ENCODE measurements at places on chromosomes 1 and 21.
A peak's percentile ranks its signal among the peaks of the same experiment; 100 is the strongest.

DNA sequence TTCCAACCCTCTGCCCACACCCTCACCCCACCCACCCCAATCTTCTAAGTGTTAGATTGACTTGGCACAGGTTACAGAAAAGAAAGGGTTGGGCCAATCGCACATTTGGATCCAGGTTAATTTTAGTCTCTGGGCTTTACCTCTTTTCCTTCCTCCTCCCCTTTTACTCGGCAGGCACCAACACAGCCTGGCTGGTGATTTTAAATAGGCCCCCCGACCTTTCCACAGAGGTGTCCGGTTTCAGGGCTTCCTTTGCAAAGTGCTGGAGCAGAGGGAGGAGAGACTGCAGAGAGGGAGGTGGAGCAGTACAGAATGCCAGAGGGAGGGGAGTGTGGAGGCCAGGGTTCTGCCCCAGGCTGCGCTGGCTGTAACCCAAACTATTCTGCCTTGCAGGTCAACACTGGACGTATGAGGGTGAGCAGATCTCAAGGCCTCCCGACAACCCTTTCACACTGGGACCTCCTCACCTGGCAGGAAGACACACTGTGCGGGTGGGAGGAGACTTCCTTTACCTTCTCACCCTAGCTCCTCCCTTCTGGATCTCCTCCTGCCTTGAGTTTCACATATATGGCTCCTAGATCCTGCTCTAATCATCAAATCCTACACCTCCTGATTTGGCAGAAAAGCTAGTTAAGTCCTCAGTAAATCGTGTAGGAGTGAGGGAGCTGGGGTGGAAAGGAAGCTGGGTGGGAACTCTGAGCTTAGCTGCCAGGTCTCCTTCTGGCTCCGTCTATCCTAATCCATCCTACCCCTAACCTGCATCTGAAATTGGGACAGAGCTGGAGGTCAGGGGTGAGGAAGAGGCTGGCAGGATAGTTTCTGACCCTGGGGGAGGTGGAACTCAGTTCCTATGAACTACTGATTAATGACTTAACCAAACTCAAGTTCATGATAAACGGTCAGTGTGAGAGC is 2.4 kb downstream of the CA14 start:
- DNase-seq = no peak

GRCh38 chr1:234238060-234238459 is 135.2 kb upstream of the COA6 start:
- DNase-seq = no peak

DNA sequence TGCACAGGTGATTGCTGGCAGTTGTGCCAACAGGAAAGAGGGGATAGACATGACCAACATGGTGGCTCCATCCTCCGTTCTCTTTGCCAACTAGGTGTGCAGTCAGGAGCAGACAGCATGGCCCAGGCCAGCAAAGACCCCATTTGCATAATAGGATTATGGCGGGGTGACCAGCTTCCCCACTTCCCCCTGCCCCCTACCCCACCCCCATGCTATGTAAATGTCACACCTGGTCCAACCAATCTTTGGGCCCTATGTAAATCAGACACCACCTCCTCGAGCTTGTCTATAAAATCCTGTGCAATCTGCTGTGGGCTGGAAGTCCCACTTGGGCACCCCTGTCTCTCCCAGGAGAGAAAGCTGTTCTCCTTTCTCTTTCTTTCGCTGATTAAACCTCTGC is 146.0 kb downstream of the SLC30A10 start:
- no peak for DNase-seq

DNA sequence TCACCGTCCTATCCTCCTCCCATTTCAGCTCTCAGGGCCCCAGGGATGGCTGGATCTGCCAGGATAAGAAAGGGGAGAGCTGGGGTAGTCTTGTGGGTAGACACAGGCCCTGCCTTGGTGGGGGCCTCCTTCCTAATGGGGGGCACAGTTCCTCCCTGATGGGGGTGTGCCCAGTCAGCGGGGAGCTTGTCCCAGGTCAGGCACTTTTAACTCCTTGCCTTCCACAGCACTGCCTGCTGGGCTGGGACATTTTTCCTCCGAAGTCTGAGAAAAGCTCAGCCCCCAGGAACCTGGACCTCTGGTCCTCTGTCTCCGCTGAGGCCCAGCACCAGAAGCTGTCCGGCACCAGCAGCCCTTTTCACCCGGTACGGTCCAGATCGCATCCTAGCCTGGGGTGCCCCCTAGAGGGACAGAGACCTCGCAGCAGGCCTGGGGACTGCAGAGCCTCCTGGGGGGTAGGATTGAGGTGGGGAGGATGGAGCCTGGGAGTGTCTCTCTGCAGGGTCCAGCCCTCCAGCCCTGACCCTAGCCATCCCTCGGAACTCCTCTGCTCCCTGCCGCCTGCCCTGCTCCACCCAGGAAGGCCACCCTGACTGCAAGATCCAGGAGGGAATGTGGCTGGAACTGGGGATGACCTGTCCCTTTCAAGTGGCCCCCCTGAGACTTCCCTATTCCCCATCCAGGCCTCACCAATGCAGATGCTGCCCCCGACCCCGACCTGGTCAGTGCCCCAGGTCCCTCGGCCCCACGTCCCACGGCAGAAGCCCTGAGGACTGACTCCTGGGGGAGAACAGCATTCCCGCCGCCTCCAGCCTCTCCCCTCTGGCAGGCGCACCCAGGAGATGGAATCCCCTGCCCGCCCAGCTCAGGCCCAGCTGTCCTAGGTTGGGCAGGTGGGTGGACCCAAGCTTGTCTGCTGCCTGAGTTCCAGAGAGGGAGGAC is 12.0 kb downstream of the MIIP start:
- no peak for DNase-seq

DNA sequence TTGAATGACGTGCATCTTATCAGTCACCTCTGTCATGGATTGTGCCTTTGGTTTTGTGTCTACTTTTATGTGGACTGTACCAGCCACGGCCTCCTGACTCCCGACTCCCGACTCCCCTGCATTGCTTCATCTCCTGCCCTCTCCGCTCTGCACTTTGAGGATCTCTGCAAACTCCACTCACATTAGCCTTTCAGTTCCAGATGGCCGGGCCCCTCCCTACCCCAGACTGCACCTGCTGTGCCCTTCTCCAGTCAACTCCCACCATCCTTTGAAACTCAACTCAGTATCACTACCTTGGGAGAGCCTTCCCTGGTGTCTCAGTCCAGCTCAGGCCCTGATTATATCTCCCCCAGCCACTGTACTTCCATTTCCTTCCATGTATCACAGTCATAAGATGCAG is 71.4 kb downstream of the MDM4 start:
- DNase-seq = no peak

DNA sequence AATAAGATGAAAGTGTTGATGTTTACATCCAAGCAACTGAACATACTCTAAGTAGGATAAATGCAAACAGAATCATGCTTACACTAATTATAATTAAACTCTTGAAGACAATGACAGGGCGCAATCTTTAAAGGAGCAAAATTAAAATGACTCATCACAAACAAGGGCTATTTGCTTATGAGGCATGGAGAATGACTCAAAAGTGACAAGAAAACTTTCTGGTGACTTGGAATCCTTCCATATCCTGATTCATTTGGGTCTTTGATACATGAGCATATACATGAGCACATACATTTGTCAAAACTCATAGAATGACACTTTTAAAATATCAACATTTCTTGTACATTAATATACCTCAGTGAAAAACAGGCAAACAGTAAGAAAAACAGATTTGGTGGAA is 1632.3 kb downstream of the KCNT2 start:
- no peak for DNase-seq

DNA sequence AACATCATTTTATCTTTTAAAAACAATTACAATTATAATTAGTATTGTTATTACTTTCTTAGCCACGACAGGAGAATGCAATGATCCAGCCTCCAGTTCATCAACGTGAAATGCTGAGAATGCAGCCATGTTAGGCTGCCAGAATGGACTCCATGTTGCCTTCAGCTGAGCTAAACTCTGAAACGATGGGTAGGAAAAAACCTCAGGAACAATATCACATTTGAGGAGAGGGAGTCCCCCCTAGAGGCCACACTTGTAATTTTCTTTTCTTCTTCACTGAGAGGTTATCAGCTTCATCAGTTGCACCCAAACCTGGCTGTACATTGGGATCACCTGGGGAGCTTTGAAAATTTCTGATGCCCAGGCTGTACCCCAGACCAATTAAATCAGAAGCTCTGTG is 34.6 kb upstream of the DNAH14 start:
- DNase-seq = no peak

- DNase-seq = peak; percentile 53
Observed at GRCh38 chr1:157156058-157156541, 17.9 kb upstream of the ETV3 start.

GRCh38 chr1:18630511-18631495 is at the start of gene PAX7:
Gene PAX7 (plus strand): TSS chr1:18630846. CDS start chr1:18631604, 758 bp downstream.
- no peak for DNase-seq

- DNase-seq = peak; percentile 18
Observed at GRCh38 chr1:62962901-62963776, 179.2 kb downstream of the ATG4C start.

GRCh38 chr1:72557446-72558049 is 275.2 kb upstream of the NEGR1 start:
- DNase-seq = no peak

DNA sequence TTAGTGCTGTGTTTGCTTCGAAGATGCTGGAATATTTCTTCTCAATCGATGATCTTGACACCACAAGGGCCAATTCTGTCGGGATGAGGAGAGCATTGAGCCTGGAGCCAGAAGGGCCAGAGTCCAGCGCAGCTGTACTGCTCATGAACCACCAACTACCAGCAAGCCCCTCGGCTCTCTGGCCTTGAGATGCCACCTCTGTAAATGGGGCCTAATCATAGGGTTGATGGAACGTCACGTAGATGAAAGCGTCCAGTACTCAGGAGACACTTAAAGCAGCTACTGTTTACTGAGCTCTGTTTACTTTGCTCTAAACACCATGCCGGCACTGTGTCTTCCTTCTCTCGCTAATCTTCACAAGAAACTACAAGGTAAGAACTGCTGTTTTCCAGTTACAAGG is 26.3 kb downstream of the CCDC185 start:
- no peak for DNase-seq

GRCh38 chr1:94993931-94994645 is 67.2 kb upstream of the CNN3 start:
- DNase-seq = no peak

GRCh38 chr1:70462611-70463010 is 51.5 kb downstream of the CTH start:
- DNase-seq = no peak

- no peak for DNase-seq
Observed at GRCh38 chr1:1291023-1291528, 10.8 kb downstream of the SCNN1D start.

- DNase-seq = no peak
Observed at GRCh38 chr21:46347203-46347550, 23.2 kb downstream of the PCNT start.

- DNase-seq = no peak
Observed at GRCh38 chr1:26055041-26055440, 9.1 kb upstream of the SLC30A2 start.

DNA sequence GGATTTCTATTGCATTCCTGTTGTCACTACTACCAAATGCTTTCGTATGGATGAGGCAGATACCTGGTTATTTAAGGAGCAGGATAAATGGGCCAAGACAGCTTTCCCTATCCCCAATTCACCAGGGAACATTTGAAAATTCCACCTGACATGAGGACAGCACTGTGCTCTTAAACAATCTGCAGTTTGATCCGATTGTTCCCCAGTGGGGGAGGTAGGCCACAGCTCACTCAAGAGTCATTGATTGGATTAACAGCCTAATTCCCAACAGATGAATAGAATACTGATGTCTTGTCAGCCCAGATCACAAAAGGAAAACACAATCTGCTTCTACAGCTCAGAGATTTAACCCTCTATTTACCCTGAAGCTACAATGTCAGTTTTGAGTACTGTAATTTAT is 123.9 kb downstream of the LHX4 start:
- DNase-seq = no peak

DNA sequence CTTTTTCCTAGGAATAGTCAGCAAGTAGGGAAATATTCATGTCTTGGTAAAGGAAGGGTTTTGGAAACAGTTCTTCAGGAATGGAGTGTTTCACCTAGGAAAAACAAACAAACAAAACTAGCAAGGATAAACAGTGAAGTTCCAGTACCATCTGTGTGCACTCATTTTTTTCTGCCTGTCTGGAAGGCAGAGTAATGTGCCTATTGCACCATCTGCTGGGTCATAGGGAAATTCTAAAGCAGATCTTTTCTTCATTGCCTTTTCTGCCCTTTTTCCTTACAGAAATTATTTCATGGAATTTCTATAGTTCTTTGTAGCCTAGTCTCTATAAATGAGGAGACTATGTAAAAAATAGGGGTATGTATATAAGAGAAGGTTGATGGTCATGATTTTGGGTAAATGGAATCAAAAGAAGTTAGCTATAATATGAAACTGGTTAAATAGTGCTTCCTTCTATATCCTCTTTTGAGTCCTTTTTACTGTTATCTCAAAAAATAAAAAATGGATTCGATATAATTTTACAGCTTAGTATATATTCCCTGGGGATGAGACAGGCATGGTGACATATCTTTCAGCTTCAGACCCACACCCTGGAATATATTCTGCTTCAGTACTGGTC is 3.4 kb upstream of the HRNR start:
- DNase-seq = no peak

- no peak for DNase-seq
Observed at GRCh38 chr21:43025636-43026180, 49.9 kb downstream of the CBS start.

DNA sequence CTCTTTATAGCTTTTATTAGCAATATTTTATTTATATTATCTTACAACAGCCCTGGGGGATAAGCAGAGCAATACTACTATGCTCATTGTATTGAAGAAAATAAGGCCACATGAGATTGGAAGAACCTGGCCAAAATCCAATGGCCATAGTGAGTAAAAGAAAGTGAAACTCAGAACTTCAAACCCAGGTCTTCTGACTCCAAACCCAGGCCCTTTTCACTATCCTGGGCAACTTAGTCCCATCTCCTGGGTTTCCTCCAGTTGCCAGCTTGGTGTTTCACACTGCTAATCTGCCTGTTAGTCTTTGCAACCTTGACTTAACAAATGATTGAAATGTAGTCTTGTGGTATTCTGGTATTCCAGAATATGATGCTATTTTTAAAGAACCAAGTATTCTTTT is 22.4 kb upstream of the EXO1 start:
- DNase-seq = no peak

GRCh38 chr1:155981266-155982088 is 3.1 kb upstream of the ARHGEF2 start:
- no peak for DNase-seq

DNA sequence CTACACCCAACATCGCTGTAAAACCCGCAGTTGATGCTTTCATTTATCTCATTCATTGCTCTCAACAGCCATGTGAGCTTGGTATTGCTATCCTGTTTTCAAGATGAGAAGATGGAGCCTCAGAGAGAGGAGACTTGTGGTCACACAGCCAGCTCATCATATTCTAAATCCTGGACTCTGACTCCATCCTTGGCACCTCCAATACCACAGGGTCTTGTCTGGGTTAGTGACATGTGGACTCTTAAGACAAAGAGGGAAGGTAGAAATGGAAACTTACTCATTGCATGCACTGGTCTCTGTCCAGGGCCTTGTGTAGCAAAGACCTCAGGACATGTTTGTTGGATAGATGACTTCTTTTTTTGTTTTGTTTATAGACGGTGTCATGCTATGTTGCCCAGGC is 7.0 kb upstream of the RNF19B start:
- DNase-seq = no peak

GRCh38 chr1:50471967-50472366 is 48.7 kb upstream of the DMRTA2 start:
- DNase-seq = no peak

- DNase-seq = no peak
Observed at GRCh38 chr1:110215621-110216515, 5.8 kb downstream of the KCNC4 start.

GRCh38 chr1:35715568-35716002 is 3.1 kb downstream of the C1orf216 start:
- peak; percentile 57 for DNase-seq

Data from GM06990 (cell line).